ENCODE measurements at places on chromosomes 2 and 18.

- DNase-seq: no peak
Measured at GRCh38 chr18:63707816-63708215, 5.1 kb downstream of the SERPINB11 start.

DNA sequence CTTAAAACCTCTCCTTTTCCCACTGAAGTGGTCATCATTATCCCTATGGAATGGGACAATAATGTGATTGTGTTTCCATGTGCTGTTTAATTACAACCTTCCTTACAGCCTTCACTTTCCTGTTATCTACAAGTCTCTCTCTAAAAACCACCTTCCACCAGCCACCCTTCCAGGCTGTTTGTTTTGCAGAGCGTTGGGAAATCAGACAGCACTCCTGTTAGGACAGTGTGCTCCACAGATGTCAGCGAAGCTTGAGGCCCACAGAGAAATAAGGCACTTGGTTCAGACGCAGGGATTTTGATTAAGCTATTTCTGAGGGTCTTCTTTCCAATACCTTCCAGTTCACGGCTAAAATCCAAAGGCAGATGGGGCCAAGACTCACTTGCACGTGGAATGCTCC lies 32.3 kb upstream of the ASPRV1 start:
- no peak for DNase-seq

DNA sequence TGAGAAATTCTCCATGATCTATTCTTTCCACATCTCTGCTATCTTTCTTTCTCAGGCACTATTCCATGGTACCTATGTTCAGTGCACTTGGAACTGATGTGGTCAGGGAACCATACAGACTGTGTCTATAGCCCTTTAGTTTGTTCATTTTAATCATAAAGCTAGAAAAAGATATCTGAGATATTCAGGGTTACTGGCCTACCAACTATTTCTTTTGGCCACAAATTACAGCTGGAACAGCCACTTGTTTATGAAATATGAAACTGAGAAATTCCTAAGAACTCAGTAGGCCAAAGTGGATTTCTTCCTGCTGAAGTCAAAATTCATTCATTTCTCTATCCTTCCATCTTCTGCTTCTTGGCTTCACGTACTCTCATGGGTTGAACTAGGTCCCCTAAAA lies 22.8 kb upstream of the LYPD1 start:
- no peak for DNase-seq

GRCh38 chr18:44637210-44638033 lies 43.3 kb upstream of the SETBP1 start:
- no peak for DNase-seq

GRCh38 chr2:76958749-76959148 lies 563.4 kb downstream of the LRRTM4 start:
- DNase-seq: no peak

DNA sequence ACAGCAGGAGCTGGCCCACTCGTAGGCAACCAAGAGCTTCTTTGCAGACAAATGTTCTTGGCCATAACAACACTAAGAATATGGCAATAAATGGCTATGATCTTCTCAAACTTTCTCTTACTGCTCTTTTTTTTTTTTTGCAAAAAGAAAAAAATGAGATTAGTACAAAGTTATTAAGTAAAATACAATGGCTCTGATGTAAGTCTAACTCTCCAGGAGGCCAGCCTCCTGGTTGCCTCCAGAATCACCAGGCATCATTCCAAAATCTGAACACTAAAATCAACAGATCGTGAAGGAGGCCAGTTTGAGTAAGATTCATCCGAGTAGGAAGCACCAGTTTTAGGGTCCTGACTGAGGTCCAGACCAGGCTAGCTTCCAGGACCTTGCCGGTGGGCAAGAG lies 20.8 kb upstream of the FIGN start:
- DNase-seq: no peak

DNA sequence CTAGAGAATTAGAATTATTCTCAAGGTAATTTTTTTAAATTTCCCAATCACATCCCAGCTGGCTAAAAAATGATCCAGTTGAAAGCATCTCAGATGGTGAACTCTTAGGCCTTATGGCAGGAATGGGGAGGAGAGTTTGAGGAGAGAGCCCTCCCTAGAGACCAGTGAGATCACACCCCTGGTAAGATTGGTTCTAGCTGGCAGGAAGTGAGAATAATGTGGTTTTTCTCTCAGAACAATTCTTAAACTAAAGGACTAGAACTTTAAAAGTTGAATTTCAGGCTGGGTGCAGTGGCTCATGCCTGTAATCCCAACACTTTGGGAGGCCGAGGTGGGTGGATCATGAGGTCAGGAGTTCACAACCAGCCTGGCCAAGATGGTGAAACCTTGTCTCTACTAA lies 120.2 kb downstream of the MYO3B start:
- DNase-seq: no peak

- no peak for DNase-seq
Measured at GRCh38 chr2:219687272-219687671, 59.8 kb downstream of the SLC4A3 start.

Data from stimulated activated CD8-positive, alpha-beta memory T cell treated with anti-CD3 and anti-CD28 coated beads, Interleukin-4, amount 100 ng/mL, for 48 hours (primary cell).